Bronchial epithelial cell (primary cell): ENCODE measurements at places on chromosomes 16 and 17. TPM values are rescaled to one million over a fixed set of nuclear protein-coding genes. Genes with fewer than 3 reads are reported as not detected.

- no peak for DNase-seq
Observed at GRCh38 chr17:29905086-29905878, 24.7 kb downstream of the SSH2 start.

PPM1E gene
- total RNA-seq: 0.26 and 0.38 TPM in 2 replicates

PRAC1 gene
- not detected in 2 replicates for total RNA-seq

KRT15 gene
- total RNA-seq: 67.9 and 71.8 TPM in 2 replicates

SLFN5 gene
- 104 and 112 TPM in 2 replicates for total RNA-seq

GRCh38 chr16:84446596-84447392 lies 57.7 kb downstream of the MEAK7 start:
- DNase-seq: no peak

GRCh38 chr16:66696669-66697630 lies at the start of gene CMTM4:
Gene CMTM4, minus strand, starts transcription at chr16:66696743. Its CDS starts 218 bp downstream, at chr16:66696525.
- peak; percentile 71 for DNase-seq

DNA sequence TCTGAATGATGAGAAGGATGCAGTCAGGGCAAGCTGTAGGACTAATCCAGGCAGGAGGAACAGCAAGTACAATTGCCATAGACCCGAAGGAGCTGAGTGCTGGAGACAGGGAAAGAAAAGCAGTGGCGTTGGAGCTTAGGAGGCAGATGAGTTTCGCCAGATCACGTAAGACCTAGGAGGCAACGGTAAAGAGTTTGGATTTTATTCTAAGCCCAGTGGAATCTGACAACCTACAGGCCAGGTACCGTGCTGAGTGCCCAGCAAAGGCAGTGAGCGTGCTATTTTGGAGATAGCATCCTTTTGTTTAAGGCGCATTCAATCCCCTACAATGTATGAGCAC lies 1.2 kb downstream of the USP43 start:
- DNase-seq: no peak

TSNAXIP1 gene
- total RNA-seq: under 0.01 and 0.13 TPM in 2 replicates

DNA sequence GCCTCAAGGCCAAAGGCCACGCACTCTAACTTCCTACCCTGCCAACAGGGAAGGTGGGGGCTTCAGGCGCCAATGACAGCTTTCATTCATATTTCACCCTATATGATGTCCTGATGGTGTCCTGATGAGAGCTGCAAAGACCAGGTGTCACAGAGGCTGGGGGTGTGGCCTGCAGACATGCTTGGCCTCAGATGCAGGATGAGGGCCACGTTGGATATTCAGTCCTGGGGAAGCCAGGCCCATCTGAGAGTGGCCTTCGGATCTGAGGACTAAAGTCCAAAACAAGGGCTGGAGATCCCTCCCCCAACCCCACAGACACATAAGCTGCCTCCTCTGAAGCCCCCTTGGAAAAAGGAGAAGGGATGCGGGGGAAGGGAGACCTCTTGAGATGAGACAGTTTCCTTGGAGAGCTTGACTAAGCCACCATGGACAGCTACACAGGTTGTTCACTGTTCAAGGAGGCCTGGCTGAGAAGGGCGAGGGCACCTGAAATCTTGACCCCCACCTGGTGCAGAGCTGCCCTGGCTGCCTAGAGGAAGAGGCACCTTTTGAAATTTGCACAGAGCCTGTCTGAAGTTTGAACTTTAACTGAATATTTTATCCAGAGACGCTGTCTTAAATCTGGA lies 24.3 kb upstream of the GSG1L start:
- no peak for DNase-seq

CLEC18B gene
- 0.79 and 1.4 TPM in 2 replicates for total RNA-seq

- no peak for DNase-seq
Observed at GRCh38 chr17:43924558-43924957, 17.2 kb upstream of the MPP2 start.

- DNase-seq: peak; percentile 79
Observed at GRCh38 chr17:33016920-33017319, 25.3 kb downstream of the SPACA3 start.

CTRL gene
- 0.26 TPM in 2 replicates for total RNA-seq
